ENCODE measurements at places on chromosomes 2 and 18. TPM values are rescaled to one million over a fixed set of nuclear protein-coding genes. Genes with fewer than 3 reads are reported as not detected.

- no peak for DNase-seq
These were observed 23.4 kb downstream of the FBLN7 start for GRCh38 chr2:112161431-112162145.

- no peak for DNase-seq
These were observed 192.2 kb downstream of the IRS1 start for GRCh38 chr2:226607379-226607778.

DNA sequence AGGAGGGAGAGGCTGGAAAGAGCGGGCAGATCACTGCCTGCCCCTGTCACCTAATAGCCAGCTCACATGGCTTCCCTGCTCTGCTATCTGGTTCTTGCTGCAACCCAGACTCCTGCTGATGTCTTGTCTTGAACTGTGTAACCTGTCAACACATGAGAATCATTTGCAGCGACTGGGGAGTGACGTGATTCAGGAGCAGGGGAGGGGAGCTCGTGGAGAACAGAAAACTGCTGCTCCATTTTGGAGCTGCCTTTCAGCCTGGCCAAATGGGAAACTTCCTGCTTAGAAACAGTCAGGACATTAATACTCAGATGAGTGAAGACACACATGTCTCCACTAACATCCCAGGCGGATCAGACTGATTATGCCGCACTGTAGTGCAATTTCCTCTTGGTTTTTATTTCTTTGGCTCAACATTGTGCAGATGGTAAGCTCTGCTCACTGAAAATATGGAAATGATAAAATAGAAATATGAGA, 38.1 kb downstream of the RPL37A start:
- no peak for DNase-seq

GRCh38 chr2:235521844-235522243, 28.0 kb downstream of the AGAP1 start:
- DNase-seq, result no peak

Gene EFHD1
- total RNA-seq, result 15.9 TPM

DNA sequence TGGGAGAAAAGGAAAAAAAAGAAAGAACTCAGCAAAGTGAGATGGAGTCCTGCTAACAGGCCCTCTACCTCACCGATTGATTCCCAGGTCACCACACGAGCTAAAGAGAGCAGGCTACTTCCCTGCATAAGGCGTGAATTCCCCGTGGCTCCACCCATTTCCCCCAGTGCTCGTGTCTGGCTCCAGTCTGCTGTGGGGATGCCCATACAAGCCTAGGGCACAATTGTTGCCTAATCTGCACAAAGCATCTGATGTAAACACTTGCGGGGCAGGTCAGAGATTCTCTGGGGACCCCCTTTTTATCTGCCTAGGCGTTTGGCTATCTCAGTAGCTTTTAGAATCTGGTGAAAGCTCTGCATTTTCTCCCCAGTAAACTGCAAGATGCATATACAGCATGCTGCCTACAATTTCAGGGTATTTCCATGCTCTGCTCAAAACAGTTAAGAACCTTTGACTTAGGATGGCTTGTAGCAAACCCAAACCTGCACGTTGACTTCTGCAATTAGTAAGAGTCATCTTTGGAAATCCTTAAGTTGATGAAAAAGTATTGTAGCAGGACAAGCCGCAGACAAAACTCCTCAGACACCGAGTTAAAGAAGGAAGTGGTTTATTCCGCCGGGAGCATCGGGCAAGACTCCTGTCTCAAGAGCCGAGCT, 34.8 kb downstream of the MYO3B start:
- no peak for DNase-seq

- DNase-seq, result no peak
These were observed 39.4 kb downstream of the METAP1D start for GRCh38 chr2:172039011-172039704.

DNA sequence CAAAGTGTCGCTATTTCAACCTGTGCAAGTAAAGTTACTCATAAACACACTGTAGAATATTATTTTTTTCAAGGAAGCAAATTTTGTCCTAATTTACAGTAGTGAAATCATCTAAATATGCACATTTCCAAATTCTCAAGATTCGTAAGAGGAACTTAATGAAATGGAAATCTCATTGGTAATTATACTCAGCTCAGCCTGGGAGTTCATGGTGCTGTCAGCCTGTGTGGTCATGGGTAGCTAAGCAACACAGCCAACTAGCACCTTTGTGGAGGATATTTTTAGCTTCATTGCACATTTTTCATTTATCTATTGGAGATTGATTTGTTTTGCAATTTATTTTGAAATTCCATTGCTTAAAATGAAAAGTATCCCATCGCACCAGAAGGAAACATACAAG, 975.7 kb upstream of the ZEB2 start:
- no peak for DNase-seq

Gene SLC23A3
- 1.6 TPM for total RNA-seq

DNA sequence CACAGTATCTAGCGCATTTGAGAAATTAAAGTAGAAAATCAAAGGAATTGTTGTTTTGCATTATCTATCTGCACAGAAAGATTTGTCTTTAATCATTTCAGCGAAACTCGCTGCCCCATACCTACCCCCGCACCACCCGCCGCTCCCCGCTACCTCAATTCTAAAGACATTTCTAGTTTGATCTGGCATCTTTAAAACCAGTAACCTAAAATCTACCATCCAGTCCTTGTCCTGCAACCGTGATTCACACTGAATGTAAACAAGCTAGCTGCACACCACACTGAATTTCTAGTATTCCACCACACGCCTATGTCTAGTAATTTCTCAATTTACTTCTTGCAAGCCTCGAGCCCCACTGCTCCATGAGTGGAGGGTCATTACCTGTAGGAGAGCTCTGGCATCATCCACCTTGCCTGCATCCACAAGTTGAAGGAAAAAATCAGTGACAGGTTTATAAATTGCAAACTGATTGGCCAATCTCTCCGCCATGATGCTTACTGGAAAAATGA, 60.1 kb downstream of the ABCG8 start:
- DNase-seq, result no peak

GRCh38 chr2:234770031-234770506, 181.7 kb upstream of the SH3BP4 start:
- DNase-seq, result no peak

DNA sequence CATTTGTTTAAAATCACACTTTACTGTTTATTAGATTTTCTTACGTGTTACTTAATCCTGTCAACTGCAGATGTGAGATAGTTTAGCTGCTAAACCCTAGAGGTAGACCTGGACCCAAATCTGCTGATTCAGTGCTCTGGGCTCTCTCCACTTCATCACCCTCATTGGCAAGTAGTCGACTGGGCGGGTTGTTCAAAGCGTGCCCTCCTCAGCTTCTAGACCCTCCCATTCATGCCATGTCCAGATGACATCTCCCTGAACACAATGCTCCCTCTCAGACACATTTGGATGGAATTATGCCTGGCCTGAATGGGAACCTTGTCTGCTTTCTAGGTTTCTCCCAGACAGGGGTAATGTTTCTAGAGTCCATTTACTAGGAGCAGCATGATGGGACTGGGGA, 43.7 kb downstream of the RPIA start:
- DNase-seq, result no peak

Gene MEP1B
- not detected for total RNA-seq

Gene RAB6C
- 0.34 TPM for total RNA-seq

Gene SPC25
- total RNA-seq, result 0.47 TPM

DNA sequence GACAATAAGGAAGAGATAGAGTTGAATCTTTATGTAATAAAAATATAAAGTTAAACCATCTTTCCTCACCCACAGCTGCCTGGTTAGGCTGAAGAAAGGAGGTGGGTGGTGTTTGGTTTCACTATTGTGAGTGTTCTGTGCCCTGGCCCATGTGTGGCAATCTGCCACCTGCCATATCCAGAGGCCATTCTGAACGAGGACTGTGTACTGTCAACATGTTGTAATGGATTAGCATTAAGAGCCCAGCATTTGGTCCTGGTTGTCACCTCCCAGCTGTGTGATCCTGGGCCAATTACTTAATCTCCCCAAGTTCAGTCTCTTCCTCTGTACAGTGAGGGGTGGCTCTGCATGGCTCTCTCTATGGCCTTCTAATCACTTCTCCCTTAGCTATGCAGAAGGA, 118.2 kb upstream of the SEC11C start:
- no peak for DNase-seq

DNA sequence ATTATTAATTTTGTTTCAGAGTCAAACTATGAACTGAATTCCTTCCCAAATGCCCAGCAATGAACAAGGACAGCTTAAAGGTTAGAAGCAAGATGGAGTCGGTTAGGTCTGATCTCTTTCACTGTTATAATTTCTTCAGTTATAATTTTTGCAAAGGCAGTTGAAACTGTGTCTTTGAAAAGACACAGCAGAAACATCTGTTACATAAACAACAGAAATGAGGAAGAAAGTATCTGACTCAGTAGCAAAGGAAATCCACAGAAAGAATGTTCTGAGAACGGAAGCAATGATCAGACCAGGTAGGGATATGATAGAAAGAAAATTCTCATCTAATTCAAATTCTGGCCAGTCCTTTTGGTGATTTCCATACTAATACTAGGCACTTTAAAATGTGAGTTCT, 5.2 kb upstream of the RMC1 start:
- no peak for DNase-seq

Gene PTPN4
- total RNA-seq, result 48.7 TPM

GRCh38 chr18:48106498-48106897, 176.0 kb upstream of the SMAD2 start:
- DNase-seq, result no peak

GRCh38 chr2:182941919-182942318, 75.5 kb upstream of the FRZB start:
- DNase-seq, result no peak

GRCh38 chr2:60957224-60957623, 60.3 kb upstream of the PEX13 start:
- DNase-seq, result no peak

GRCh38 chr2:208239770-208240493, 14.9 kb downstream of the IDH1 start:
- no peak for DNase-seq

Gene DES
- total RNA-seq, result 1,211 TPM

Gene TEX44
- total RNA-seq, result not detected

Gene SERPINB10
- total RNA-seq, result not detected

- DNase-seq, result no peak
These were observed 19.6 kb downstream of the CEP68 start for GRCh38 chr2:65075605-65076344.

DNA sequence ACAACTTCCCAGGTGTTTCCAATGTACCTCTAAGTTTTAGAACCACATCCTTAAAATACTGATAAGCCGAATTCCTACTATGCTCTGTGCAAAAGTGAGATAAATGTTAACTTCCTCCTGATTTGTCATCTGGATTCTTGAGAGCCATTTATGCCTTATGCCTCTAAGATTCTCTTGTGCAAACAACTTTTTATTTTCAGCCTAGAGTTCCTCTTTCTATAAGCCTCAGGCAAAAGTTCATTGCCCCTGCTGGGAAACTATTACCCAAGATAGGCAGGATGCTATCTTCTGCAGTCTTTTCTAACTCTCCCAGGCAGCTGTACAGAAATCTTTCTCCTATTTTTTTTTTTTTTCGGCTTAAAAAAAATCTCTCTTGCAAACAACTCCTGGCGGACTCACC, 216.1 kb downstream of the KCNJ3 start:
- DNase-seq, result no peak

DNA sequence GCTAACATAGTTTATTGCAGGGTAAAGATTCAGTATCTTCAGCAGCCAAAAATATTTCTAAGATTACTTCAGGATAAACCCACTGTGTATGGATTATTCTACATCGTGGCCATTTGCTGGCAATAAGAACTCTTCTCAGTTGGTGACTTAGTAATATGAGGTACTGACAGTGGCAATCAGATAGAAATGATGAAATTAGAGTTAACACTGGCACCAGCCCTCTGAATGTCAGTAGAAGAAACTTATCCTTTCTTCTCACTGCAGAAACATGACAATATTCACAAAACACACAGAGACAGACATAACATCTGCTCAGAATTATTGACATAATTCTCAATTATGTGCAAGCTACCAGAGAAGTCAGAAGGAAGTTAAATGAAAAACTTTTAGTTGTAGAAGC, 246.3 kb upstream of the COL3A1 start:
- DNase-seq, result no peak

Gene CYS1
- 4.0 TPM for total RNA-seq

Gene MZT2A
- 59.1 TPM for total RNA-seq

- DNase-seq, result no peak
These were observed 54.5 kb downstream of the MEMO1 start for GRCh38 chr2:31956312-31956711.

DNA sequence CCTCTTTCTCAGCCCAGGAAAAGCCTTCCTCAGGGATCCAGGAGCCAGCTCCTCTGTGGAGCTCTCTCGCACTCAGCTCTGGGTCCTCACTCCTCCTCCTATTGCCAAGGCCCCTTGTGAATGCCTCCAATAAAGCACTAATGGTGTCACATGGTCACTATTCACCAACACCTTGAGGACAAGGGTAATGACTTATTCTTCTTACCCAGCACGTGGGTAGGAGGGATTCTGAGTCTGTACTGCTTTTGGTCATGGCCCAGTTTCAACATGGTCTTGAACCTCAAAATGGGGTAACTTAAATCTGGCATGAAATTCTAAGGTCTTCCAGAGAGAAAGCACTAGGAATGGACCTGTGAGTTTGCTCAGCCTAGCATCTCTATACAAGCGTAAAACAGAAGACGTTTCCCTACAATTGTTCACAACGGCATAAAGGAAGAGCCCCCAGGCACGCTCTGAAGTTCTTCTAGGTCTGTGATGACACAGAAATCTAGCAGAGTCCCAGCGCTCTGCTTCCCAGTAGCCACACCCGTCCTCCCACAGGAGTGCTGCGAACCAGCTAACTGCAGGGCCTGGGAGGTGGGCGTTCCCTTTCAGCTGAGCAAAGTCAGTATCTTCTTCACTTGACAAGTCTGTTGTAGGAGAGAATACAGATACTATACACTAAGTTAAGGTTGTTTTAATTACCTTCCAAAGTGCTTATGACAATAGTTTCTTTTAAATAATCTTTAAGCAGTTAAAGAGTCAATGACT, 14.6 kb upstream of the KIDINS220 start:
- DNase-seq, result no peak

- DNase-seq, result no peak
These were observed 99.3 kb downstream of the SPATS2L start for GRCh38 chr2:200405599-200406298.

Gene ADD2
- total RNA-seq, result 2.1 TPM

Gene DSC3
- 5.7 TPM for total RNA-seq

GRCh38 chr2:26847655-26848335, at the start of gene DPYSL5:
TSS of gene DPYSL5 (plus strand) at chr2:26848132. CDS start at chr2:26898500, 50,368 bp downstream.
- DNase-seq, result no peak

Gene GREB1L
- total RNA-seq, result 0.05 TPM

Gene CNDP1
- 0.31 TPM for total RNA-seq

Gene SERPINB3
- total RNA-seq, result not detected

Gene UGT1A9
- 1.5 TPM for total RNA-seq

Gene REG3A
- total RNA-seq, result not detected

GRCh38 chr18:46343931-46344372, 239.8 kb downstream of the HAUS1 start:
- DNase-seq, result peak; percentile 82

GRCh38 chr18:8989017-8989416, 113.5 kb upstream of the NDUFV2 start:
- DNase-seq, result no peak
